ENCODE measurements at places on chromosomes 3 and 15. TPM values are rescaled to one million over a fixed set of nuclear protein-coding genes. Genes with fewer than 3 reads are reported as not detected.

The NPAP1 gene
- 0.81 TPM for polyA plus RNA-seq

The PLAAT1 gene
- 1.1 TPM for polyA plus RNA-seq

The TGM5 gene
- not detected for polyA plus RNA-seq

- DNase-seq = no peak
These were observed 359 bp downstream of the ARIH1 start for GRCh38 chr15:72474466-72474911.

- DNase-seq = no peak
These were observed 6.7 kb downstream of the ZDHHC3 start for GRCh38 chr3:44969154-44969827.
